ENCODE measurements at places on chromosomes 5 and 9. TPM values are rescaled to one million over a fixed set of nuclear protein-coding genes. Genes with fewer than 3 reads are reported as not detected.

FABP6 gene
- total RNA-seq = 0.87 TPM

IFNA2 gene
- not detected for total RNA-seq

ADAMTS6 gene
- 1.4 TPM for total RNA-seq

IL9 gene
- 29.3 TPM for total RNA-seq

SPARC gene
- 0.26 TPM for total RNA-seq

STK32A gene
- not detected for total RNA-seq

SPACA9 gene
- 0.95 TPM for total RNA-seq

RNF14 gene
- 28.4 TPM for total RNA-seq

SPAG8 gene
- total RNA-seq = 0.58 TPM

OLFM1 gene
- total RNA-seq = 0.32 TPM

DCANP1 gene
- total RNA-seq = not detected

NR4A3 gene
- 42.0 TPM for total RNA-seq

SPAAR gene
- total RNA-seq = not detected

TJP2 gene
- 27.3 TPM for total RNA-seq

RHOBTB3 gene
- total RNA-seq = 0.95 TPM

GFI1B gene
- total RNA-seq = not detected

DNA sequence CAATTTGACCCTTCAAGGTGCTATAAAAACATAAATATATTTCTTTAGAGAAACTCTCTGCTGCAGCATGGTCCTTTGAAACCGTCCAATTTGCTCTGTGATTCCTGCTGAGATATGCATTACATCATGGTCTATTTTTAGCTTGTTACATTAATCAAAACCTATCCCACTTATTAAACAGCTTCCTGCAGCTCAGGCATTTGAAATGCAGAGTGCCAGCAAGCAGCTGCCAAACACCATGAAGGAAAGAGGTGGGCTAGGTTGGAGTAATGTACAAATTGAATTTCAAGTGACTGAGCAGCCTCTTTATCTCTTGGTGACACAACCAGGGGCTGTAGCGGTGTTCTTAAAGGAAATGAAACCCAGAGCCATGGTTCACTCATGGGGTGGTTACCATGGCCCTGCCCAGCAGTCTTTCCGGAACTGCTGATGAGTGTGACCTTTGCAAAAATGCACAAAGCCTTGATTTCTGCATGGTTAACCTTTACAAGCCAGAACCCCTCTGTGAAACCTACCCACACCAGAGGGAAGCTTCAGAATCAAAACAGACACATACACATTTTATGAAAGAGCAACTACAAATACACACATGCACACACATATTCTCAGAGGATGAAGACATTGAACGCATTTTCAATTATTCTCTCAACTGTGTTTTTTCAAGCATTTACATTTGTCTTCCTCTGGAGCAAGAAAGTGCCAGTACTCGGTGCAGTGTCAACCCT is 155.8 kb upstream of the ZNF608 start:
- ATAC-seq = peak; percentile 59

GRCh38 chr9:1732670-1733069 is 282.5 kb upstream of the SMARCA2 start:
- no peak for ATAC-seq

DNA sequence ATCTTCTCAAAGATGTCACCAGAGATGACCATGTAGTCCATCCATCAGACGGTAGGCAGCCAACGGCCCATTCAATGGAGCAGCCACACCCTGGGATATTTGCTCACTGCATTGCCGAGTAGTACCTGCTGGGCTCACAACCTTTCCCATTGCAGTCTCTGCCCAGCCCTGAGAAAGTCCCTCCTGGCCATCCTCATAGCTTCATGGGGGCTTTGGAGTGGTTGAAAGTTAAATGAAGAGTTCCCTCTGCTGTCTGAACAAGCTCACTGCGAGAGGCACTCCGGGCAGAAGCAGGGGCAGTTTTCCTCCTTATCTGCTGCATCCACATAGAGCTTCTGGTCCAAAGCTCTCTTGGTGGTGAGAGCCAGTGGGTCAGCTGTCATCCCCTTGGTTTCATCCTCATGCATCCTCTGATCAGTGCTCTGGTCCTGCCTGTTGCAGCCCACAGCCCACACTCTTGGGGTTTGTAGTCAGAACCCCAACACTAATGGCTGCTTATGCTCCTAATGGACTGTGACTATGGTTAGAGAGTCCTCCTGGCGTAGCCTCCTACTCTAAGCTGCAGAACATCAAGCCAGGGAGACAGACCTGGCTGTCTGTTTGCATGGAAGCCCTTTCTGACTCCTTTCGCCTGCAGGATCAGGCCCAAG is 23.3 kb downstream of the TNFSF8 start:
- ATAC-seq = no peak

DNA sequence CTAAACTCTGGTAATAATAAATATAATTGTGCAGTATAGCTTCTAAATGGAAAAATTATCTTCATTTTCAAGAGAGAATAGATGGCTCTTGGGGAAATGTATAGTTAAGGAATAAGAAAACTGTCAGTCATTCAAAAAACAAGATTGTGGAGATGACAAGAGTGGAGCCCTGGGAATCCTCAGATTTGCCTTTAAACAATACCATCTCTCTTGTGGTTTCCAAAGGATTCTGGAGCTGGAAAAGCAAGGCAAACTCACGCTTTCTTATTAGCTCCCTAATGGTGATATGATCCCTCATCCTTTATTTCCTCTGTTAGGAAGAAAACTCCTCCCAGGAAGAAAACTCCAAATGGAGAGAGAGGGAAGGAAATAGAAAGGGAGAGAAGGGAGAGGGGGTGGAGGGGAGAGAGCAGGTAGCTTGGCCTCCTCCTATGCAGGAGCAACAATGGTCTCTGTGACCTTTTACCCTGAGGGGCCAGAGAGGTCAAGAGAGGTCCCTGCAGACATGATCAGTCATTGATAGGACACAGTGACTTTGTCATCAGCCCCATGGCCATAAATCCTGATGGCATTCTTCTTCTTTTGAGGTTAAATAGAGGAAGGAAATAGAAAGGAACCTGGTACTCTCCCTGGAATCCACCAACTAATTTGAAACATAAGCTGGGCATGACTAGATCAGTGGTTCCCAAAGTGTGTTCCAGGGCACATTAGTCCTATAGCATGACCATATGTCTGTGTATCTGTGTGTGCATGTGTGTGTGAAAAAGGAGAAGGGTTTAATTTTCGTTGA is 312.2 kb downstream of the ARRDC3 start:
- no peak for ATAC-seq

DNA sequence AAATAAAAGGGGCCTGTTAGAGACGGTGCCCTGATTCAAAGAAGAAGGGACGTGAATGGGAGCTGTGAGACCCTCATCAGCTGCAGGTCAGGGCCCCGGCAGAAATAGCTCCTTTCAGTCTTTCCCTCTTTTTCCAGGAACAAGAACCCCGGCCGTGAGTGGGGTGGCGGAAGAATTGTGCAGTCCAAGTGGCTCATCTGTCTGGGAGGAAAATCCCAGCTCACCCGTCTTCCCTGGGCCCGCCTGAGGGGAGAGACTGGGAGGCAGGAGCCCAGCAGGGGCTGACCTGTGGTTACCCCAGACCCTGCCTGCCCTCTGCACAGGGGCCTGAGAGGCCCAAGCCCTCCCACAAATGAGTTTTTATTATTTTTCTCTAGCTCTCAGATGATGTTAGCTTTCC is 24.8 kb upstream of the CSF1R start:
- ATAC-seq = no peak

- ATAC-seq = peak; percentile 88
Measured at GRCh38 chr9:124551472-124552272, 44.5 kb upstream of the NR5A1 start.

- peak; percentile 36 for ATAC-seq
Measured at GRCh38 chr5:112866739-112867138, 5.7 kb downstream of the SRP19 start.

- peak; percentile 84 for ATAC-seq
Measured at GRCh38 chr9:34437006-34437925, 21.1 kb downstream of the FAM219A start.

GRCh38 chr5:44389090-44389822 is at the start of gene FGF10:
TSS of gene FGF10 (minus strand) at chr5:44389420. CDS start at chr5:44388682, 738 bp downstream.
- ATAC-seq = no peak

GRCh38 chr9:69645488-69645887 is 26.7 kb downstream of the APBA1 start:
- no peak for ATAC-seq

GRCh38 chr5:2113348-2114131 is 230.8 kb upstream of the IRX4 start:
- ATAC-seq = no peak

- ATAC-seq = no peak
Measured at GRCh38 chr9:138045541-138046490, 168.2 kb downstream of the CACNA1B start.

DNA sequence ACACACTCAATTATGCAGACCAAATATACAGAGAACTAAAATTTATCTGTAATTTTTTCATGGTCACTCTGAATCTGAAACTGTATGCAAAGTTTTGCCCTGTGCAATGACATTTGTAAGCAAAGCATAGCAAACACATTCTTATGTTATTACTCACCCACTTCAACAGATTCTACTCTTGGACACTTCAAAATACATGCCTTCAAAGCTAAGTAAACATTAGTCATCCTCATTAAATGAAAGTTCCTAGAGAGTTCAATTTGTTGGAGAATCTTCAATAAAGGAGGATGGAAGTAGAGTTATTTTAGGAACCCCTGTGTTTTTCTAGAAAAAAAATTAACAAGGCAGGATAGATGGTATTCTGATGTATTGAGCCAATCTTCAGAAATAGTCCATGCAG is 639.7 kb upstream of the C9orf72 start:
- ATAC-seq = no peak

DNA sequence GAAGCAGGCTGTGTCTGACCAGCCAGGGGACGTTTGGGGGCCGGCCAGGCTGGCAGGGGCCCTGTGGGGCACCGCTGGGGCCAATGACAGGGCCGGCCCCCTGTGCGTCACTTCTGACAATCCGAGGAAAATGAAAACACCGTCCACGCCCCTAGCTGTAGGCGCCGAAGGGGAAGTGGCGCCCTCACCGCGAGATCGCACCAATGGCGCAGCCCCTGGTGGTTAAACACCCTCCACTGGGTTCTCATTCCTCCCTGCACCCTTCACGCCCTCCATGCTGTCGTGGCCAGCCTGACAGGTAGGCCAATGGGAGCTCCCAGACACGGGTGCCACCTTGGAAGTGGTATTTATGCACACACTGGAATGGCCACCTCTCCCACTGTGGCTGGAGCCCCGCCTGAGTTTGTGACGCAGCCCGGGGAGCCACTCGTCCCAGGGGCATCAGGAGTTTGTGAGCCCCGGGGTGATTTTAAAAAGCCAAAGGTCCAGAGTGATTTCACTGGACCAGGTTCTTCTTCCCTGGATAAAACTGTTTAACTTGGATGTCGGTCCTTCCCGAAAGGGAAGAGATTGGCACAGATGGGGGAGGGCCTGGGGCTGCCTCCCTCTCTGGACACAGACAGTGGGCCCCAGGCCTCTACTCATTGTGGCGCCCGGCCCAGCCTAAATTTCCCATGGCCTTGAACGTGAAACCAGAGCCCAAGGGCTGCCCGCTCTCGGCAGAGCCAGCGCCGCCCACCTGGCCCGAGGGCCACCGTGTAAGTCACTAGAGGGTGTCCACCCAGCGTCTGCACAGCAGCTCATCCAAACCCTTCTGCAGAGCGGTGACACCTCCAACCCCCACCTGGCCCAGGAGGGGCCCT is 49.7 kb downstream of the NKD2 start:
- ATAC-seq = no peak

DNA sequence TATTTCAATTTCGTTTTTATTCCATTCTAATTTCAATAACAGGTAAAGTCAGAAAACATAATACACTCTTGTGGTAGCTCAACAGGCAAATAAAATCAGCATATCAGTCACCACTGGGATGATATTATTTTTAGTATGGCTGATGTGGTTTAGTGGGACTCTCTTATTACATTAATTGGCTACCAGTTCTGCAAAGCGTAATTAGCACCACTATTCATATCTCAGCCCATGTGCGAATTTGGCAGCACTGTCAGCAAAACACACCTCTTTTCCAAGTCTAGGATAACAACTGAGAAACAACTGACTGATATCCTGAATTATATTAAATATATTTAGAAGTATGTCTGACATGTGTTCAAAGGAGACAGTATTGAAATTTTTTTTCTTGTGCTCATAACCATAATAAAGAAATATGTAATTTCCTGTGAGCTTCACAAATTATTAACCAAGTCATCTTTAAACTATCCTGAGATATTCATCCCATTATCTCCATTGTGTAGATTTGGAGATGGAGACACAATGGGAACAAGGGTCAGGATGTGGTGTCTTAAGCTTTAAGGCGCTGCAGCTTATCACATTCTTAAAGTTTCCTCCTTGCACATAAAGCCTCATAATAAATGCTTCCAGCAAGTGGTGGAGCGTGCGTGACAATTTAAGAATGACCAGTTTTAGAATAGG is 212.4 kb downstream of the TLE1 start:
- no peak for ATAC-seq

DNA sequence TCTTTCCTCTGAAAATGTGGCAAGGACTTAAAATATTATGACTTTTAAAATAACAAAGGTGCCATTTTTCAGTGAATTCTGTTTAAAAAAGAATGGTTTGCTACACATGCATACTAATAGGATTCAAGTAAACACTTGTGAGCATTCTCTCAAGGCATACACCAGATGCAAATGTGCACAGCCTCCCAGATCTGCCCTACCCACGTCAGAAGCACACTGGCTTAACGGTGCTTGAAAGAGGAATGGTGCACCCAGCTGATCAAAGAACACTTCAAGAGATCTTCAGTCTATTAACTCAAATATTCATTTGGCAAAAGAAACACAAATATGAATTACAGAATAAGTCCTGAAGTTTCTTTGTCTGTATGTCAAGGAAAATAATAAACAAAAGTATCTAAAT is 15.8 kb downstream of the GABRB2 start:
- no peak for ATAC-seq

DNA sequence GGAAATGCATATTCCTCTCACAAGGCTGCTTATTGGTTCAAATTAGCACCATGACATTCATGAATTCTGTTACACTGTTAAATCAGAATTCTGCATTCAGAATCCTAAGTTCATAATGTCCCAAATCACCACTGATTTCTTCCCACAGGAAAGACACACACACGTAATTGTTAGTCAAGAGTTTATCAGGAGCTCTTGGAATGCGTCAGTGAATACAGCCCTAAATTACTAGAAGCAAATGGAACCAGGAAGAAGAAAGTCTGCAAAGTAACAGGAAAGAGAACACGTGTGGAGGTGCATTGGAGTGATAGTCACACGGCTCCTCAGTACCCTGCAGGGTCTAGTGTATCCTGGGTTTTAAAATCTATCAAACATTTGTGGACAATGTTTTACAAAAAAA is 110.2 kb downstream of the ANXA2R start:
- ATAC-seq = no peak

- ATAC-seq = no peak
Measured at GRCh38 chr5:140011297-140011802, 31.7 kb downstream of the NRG2 start.

- no peak for ATAC-seq
Measured at GRCh38 chr9:86445671-86446070, 91.5 kb upstream of the TUT7 start.

DNA sequence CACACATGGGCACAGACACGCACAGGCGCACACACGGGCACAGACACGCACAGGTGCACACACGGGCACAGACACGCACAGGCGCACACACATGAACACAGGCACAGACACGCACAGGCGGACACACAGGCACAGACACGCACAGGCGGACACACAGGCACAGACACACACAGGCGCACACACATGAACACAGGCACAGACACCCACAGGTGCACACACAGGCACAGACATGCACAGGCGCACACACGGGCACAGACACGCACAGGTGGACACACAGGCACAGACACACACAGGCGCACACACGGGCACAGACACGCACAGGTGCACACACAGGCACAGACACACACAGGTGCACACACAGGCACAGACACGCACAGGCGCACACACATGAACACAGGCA is 312.8 kb upstream of the IRX1 start:
- no peak for ATAC-seq

Data from activated T-helper 17 cell treated with anti-CD3 and anti-CD28 coated beads, Interleukin-2, amount 50 U/mL, for 72 hours (primary cell).